ENCODE measurements at places on chromosomes 5 and 9. TPM values are rescaled to one million over a fixed set of nuclear protein-coding genes. Genes with fewer than 3 reads are reported as not detected.

The MCTP1 gene
- total RNA-seq = 104 TPM

The ARL15 gene
- 10.1 TPM for total RNA-seq

The PTPRD gene
- 2.1 TPM for total RNA-seq

The PTGES gene
- total RNA-seq = 0.30 TPM

The HAPLN1 gene
- total RNA-seq = not detected

The FST gene
- total RNA-seq = 13.3 TPM

The DOCK8 gene
- 3.0 TPM for total RNA-seq

The PCDHGA6 gene
- 0.73 TPM for total RNA-seq

The ADAMTS12 gene
- total RNA-seq = 0.10 TPM

The SPAAR gene
- total RNA-seq = 26.6 TPM

The GNA14 gene
- 2.7 TPM for total RNA-seq

The PCDHGB6 gene
- total RNA-seq = 0.73 TPM

The TBC1D2 gene
- total RNA-seq = 14.1 TPM

The SLC1A3 gene
- total RNA-seq = 0.34 TPM

The ASPN gene
- not detected for total RNA-seq

The PCDHB2 gene
- 1.7 TPM for total RNA-seq

The P4HA2 gene
- 51.8 TPM for total RNA-seq

The ADRB2 gene
- 13.3 TPM for total RNA-seq
